Central memory CD8-positive, alpha-beta T cell (primary cell): ENCODE measurements at places on chromosomes 5 and 9.

DNA sequence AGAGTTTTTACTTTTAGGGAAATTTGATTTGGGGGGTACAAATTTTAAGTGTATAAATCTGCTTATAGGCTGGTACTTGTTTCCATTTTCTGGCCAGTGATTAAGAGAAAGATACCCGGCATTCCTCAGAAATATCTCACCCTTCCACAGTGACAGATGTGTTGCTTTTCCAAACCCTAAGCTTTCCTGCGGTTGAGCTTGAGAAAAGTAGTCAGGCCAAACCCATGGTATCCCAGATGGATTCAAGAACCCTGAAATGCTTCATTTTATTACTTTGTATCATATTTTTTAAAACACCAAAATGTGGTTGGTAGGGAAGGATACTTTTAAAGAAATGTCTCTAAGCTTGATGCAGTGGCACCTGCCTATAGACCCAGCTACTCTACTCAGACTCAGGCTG lies 23.5 kb downstream of the SPTAN1 start:
- peaks cover 68% of the 10 kb centered on the region for H3K36me3 ChIP-seq
- H3K27ac ChIP-seq, result no peak overlapping the region
- peaks cover 7% of the 10 kb centered on the region for H3K4me1 ChIP-seq
- H3K4me3 ChIP-seq, result no peak overlapping the region
- H3K27me3 ChIP-seq, result no peaks in the 10 kb centered on the region

DNA sequence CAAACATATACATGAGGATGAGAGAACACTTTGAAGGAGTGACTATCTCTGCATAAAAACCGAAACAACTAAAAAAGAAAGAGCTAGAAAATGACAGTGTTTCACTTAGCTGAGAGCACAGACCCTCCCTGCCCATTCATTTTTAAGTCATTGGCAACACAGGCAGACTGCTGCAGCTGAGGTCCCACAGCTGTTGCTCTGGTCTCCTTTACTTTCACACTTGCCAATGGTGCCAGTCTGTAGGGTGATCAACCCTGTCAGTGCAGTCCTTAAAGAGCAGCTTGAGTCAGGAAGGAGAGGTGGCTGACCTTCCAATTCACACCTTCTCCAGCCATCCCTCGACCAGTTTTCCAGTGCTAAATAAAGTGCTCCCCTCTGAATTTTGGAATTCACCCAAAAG lies 508.3 kb upstream of the CCNG1 start:
- no peaks in the 10 kb centered on the region for H3K36me3 ChIP-seq
- H3K27me3 ChIP-seq, result no peaks in the 10 kb centered on the region
- DNase-seq, result no peak

DNA sequence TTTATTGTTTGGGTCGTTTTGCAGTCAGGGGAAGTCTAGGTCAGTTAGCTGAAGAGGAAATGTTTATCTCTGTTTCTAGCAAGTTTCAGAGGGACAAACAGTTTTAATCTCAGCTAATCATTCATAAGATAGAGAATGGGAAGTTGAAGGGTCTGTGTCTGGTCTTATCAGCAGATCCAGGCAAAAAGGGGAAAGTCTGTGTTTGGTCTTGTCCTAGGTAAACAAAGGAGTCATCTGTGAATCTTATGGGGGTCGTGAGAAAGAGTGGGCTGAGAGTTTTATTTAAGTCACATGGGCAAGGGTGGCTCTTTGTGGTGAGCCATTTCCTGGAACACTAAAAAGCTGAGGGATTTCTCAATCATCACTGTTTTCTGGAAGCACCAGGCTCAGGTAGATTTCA lies 5.6 kb upstream of the SNCAIP start:
- H3K27me3 ChIP-seq, result peaks cover 24% of the 10 kb centered on the region
- H3K4me1 ChIP-seq, result no peaks in the 10 kb centered on the region
- H3K36me3 ChIP-seq, result no peaks in the 10 kb centered on the region
- H3K4me3 ChIP-seq, result no peak overlapping the region
- DNase-seq, result no peak

DNA sequence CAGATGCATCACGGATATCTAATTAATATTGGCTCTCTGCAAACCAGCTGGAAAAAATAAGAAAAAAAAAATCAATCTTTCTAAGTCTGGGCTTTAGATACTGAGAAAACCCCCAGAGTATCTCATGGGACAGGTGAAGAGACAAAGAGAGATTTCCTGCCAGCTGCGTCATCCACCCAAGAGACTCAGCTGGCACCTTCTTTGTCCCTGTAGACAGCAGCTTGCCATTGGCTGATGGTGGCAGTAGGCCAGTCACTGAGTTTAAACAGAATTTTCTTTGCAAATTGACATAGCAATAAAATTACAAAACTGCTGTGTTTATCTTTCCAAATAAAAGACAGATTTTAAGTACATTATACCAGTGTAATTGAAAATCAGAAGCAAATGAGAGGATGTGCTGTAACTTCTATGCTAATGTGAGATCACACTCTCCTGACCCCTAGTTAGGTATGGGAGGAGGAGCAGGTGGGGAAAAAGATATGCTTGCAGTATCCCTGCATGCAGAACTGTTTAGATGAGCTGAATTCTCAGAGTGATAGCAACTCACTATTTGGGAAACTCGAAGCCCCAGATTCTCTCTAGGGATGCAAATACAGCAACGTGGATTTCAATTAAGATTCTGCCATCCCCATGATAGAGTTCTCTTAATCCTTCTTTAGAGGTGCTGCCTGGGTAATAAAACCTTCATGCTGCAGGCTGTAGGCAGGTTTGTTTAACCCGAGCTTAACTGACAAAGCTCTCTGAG lies 72.2 kb downstream of the NMUR2 start:
- H3K4me1 ChIP-seq, result no peaks in the 10 kb centered on the region
- no peaks in the 10 kb centered on the region for H3K36me3 ChIP-seq
- H3K27me3 ChIP-seq, result peaks cover 18% of the 10 kb centered on the region

DNA sequence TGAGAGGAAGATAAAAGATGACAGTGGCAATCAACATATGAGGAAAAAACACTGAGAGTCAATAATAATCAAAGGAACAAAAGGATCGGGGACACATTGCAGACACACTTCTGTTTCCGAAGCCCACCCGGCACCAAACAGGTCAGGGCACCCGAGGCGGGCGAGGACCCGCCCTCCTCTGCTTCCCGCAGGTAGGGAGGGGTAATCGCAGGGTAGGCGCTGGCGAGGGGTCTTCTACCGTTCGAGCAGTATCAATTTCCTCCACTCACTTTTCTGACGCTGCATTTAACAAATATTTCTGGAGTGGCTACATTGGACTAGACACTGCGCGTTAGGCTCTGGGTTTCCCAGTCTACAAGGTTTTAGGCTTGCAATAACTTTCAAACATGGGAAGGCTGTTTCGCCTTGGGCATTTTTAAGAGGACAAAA lies 1.3 kb downstream of the TXN start:
- no peaks in the 10 kb centered on the region for H3K27me3 ChIP-seq
- H3K36me3 ChIP-seq, result peaks cover 8% of the 10 kb centered on the region
- H3K4me1 ChIP-seq, result peaks cover 42% of the 10 kb centered on the region
- H3K27ac ChIP-seq, result peak overlapping the region; percentile 86

DNA sequence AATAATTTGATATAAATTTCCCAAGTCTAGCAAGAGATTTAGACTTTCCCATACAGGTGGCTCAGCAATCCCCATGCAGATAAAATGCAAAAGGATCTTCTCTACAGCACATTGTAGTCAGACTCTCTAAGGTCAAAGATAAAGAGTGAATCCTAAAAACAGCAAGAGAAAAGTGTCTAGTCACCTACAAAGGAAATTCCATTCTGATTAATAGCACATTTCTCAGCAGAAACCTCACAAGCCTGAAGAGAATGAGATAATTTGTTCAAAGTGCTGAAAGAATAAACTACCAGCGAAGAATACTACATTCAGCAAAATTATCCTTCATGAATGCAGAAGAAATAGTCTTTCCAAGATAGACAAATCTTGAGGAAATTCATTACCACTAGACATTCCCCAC lies 493.3 kb downstream of the PRELID2 start:
- H3K36me3 ChIP-seq, result peaks cover 1% of the 10 kb centered on the region
- H3K27me3 ChIP-seq, result no peaks in the 10 kb centered on the region
- DNase-seq, result no peak
- H3K27ac ChIP-seq, result no peak overlapping the region
- no peak overlapping the region for H3K4me3 ChIP-seq

GRCh38 chr9:130897848-130898551 lies 1.4 kb upstream of the QRFP start:
- no peak overlapping the region for H3K4me3 ChIP-seq
- H3K36me3 ChIP-seq, result peaks cover 2% of the 10 kb centered on the region
- no peak for DNase-seq
- H3K27me3 ChIP-seq, result peaks cover 13% of the 10 kb centered on the region
- H3K27ac ChIP-seq, result no peak overlapping the region

- DNase-seq, result no peak
- H3K27ac ChIP-seq, result no peak overlapping the region
- H3K4me1 ChIP-seq, result no peaks in the 10 kb centered on the region
- no peak overlapping the region for H3K4me3 ChIP-seq
- H3K27me3 ChIP-seq, result no peaks in the 10 kb centered on the region
Observed at GRCh38 chr5:17255471-17256021, 38.1 kb downstream of the BASP1 start.

- H3K27ac ChIP-seq, result no peak overlapping the region
- no peak overlapping the region for H3K4me3 ChIP-seq
- no peak for DNase-seq
Observed at GRCh38 chr5:73218552-73219171, 45.7 kb downstream of the TMEM174 start.

- H3K27ac ChIP-seq, result no peak overlapping the region
- H3K4me3 ChIP-seq, result no peak overlapping the region
- no peaks in the 10 kb centered on the region for H3K27me3 ChIP-seq
- H3K36me3 ChIP-seq, result no peaks in the 10 kb centered on the region
- no peaks in the 10 kb centered on the region for H3K4me1 ChIP-seq
- no peak for DNase-seq
Observed at GRCh38 chr5:17808566-17808965, 174.3 kb downstream of the TAF11L14 start.

DNA sequence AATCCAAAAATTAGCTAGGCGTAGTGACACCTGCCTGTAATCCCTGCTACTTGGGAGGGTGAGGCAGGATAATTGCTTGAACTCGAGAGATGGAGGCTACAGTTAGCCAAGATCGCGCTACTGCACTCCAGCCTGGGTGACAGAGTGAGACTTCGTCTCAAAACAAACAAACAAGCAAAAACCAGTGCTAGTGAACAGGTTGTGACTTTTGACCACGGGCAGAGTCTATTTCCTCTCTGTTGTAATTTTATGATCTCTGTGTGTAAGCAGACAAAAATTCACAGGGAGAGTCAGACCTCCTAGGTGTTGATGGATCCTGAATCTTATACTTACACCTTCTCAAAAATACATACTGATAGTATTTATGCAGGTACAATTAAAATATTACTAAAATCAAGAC lies 65.8 kb downstream of the SPEF2 start:
- DNase-seq, result no peak
- H3K27ac ChIP-seq, result no peak overlapping the region
- no peaks in the 10 kb centered on the region for H3K36me3 ChIP-seq
- H3K4me1 ChIP-seq, result no peaks in the 10 kb centered on the region
- H3K27me3 ChIP-seq, result no peaks in the 10 kb centered on the region

GRCh38 chr5:53418826-53419658 lies 61.4 kb upstream of the FST start:
- no peaks in the 10 kb centered on the region for H3K36me3 ChIP-seq
- no peak overlapping the region for H3K27ac ChIP-seq
- peaks cover 32% of the 10 kb centered on the region for H3K27me3 ChIP-seq
- H3K4me3 ChIP-seq, result no peak overlapping the region
- H3K4me1 ChIP-seq, result no peaks in the 10 kb centered on the region

GRCh38 chr9:87554171-87554910 lies 56.7 kb downstream of the DAPK1 start:
- H3K36me3 ChIP-seq, result peaks cover 1% of the 10 kb centered on the region
- H3K4me3 ChIP-seq, result no peak overlapping the region
- DNase-seq, result no peak
- H3K27me3 ChIP-seq, result peaks cover 22% of the 10 kb centered on the region

DNA sequence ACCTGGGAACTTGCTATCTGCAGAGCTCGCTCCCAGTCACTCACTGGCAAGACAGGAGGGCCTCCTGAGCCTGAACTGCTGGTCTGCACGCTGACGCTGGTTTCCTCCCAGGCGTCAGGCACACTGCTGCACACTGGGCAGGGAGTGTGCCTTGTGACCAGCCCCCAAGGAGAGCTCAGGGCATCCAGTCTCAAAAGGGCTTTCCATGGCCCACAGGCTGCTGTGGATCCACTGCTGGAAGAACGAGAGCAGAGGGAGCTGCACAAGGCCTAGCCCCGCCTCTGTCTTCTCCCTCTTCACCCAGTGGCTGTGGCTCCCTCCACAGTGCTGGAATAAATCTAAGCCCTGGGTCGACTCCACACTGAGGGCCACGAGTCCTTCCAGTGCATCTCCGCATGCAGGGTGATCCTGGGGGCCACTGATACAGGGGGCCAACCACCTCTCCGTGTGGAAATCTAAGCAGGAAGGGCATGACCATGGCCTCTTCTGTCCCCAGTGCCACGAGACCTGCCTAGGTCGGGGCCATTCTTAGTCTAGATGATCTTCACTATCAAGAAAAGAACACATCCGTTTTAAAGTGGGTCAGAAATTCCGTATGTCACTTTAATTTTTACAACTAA lies 93.6 kb downstream of the CAMSAP1 start:
- H3K4me1 ChIP-seq, result no peaks in the 10 kb centered on the region
- no peaks in the 10 kb centered on the region for H3K27me3 ChIP-seq
- DNase-seq, result no peak
- H3K36me3 ChIP-seq, result peaks cover 37% of the 10 kb centered on the region
- no peak overlapping the region for H3K4me3 ChIP-seq
- no peak overlapping the region for H3K27ac ChIP-seq

DNA sequence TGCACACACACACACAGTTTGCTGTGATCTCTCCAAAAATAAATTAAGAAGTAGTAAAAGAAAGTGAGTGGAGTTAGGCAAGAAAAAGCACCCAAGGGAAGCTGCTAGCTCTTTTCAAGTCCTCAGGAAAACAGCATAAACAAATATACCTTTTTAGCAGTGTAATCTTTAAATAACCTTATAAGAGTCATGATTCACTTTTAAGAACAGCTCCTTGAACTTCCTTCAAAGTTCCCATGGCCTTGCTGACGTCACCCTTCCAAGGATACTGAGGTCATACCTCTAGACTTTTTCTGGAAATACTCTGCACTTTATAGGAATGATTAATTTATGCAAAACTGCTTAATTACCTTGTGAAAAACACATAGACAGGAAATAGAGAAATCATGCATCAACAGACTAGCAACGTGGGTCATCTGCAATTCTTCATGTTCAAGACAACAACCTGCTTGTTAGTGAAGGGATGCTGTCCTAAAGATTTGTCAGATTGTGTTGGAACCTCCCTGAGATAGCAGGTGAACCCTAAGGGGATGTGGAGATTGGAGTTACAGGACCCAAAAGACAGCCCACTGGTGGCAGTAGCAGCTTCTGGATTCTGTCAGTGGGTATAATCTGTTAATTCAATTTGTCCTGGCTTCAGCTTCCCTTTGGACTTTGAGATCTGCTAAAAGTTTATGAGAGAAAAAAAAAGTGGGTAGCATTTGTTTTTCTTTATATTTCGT lies 229.0 kb downstream of the ELAVL2 start:
- H3K4me1 ChIP-seq, result no peaks in the 10 kb centered on the region
- no peak overlapping the region for H3K4me3 ChIP-seq
- H3K27me3 ChIP-seq, result no peaks in the 10 kb centered on the region
- no peak for DNase-seq

DNA sequence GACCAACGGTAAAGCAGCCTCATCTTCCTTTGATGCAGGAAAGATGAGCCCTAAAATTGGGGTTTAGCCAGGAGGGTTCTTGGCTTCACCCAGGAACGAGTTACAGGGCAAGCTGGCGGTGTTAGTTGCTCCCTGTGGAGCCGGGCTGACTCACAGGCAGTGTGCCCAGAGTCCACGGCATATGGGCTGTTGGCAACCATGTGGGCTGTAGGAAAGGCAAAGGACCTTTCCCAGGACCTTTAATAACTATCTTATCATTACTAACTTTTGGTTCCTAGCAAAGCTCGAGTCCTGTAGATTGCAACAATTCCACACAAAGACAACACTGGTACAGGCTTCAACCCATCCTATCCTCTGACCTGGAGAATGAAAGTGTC lies 29.8 kb upstream of the CLPTM1L start:
- H3K27ac ChIP-seq, result no peak overlapping the region
- peaks cover 26% of the 10 kb centered on the region for H3K4me1 ChIP-seq
- DNase-seq, result no peak
- no peaks in the 10 kb centered on the region for H3K27me3 ChIP-seq
- H3K4me3 ChIP-seq, result no peak overlapping the region
